ENCODE measurements at places on chromosomes 1 and 21.

GRCh38 chr1:46284058-46284457, 19.4 kb downstream of the LRRC41 start:
- peaks cover 59% of the 10 kb centered on the region for H3K36me3 ChIP-seq
- H3K27ac ChIP-seq = no peak overlapping the region
- no peaks in the 10 kb centered on the region for H3K27me3 ChIP-seq
- H3K4me1 ChIP-seq = peaks cover 7% of the 10 kb centered on the region
- no peak overlapping the region for H3K4me3 ChIP-seq
- no peak for DNase-seq

DNA sequence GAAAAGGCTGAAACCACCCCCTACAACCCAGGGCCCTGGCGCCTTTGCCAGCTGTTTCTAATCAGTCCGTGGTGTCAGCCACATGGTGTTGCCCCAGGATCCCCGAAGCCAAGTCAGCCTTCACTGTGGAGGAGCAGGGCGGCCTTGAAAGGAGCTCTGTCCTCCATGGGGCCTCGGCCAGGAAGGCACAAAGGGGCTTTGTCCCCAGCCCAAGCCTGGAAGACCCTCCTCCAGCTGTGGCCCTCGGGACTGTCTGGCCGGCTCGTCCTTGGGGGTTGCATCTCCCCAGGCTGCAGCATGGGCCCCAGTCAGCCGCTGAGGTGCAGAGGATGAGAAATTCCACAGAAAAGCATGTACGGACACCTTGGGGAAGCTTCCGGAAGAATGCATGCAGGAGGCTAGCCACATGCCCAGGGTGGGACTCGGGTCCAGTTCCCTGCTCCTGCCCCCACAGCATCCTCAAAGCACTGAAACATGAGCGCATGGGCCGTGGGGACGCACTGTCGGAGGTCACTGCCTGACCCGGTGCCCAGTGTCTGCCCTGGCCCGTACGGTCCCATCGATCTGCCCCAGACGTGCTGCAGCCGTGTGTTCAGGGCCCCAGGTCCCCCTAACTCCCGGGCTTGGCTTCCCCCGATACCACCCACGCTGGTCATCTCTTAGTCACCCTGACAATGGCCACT, 38.6 kb upstream of the POFUT2 start:
- H3K4me3 ChIP-seq = no peak overlapping the region
- H3K4me1 ChIP-seq = peaks cover 13% of the 10 kb centered on the region
- H3K27ac ChIP-seq = no peak overlapping the region

GRCh38 chr1:3676581-3677470, 24.5 kb downstream of the TP73 start:
- no peaks in the 10 kb centered on the region for H3K27me3 ChIP-seq
- H3K4me3 ChIP-seq = no peak overlapping the region
- H3K36me3 ChIP-seq = no peaks in the 10 kb centered on the region
- peak overlapping the region; percentile 24 for H3K27ac ChIP-seq
- peaks cover 17% of the 10 kb centered on the region for H3K4me1 ChIP-seq

- H3K27me3 ChIP-seq = no peaks in the 10 kb centered on the region
- no peak overlapping the region for H3K27ac ChIP-seq
- no peaks in the 10 kb centered on the region for H3K36me3 ChIP-seq
- no peak overlapping the region for H3K4me3 ChIP-seq
- DNase-seq = no peak
- peaks cover 14% of the 10 kb centered on the region for H3K4me1 ChIP-seq
Observed at GRCh38 chr1:233654658-233655280, 40.9 kb downstream of the KCNK1 start.

DNA sequence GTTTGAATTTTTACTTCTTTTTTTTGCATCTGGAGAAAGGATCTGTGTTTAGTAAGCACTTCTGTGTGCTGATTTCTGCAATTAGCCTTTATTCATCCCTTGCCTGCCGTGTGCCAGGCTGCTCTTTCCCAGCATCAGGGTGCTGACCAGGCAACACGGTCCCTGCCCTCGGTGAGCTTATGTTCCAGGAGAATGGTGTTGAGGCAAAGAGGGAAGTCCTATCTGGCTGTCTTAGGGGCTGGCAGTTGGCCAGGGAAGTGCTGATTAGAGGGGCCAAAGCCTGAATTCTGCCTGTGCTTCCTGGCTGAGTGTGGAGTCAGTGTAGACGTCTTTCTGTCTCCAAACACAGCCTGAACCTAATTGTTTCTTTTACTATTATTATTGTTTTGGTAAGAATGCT, 187.1 kb downstream of the CAMTA1 start:
- H3K27me3 ChIP-seq = no peaks in the 10 kb centered on the region
- H3K27ac ChIP-seq = no peak overlapping the region
- no peaks in the 10 kb centered on the region for H3K36me3 ChIP-seq
- no peaks in the 10 kb centered on the region for H3K4me1 ChIP-seq
- DNase-seq = no peak
- no peak overlapping the region for H3K4me3 ChIP-seq

GRCh38 chr1:116680752-116681151, 13.2 kb upstream of the IGSF3 start:
- H3K27me3 ChIP-seq = no peaks in the 10 kb centered on the region
- H3K4me1 ChIP-seq = peaks cover 6% of the 10 kb centered on the region
- H3K36me3 ChIP-seq = no peaks in the 10 kb centered on the region

- H3K27me3 ChIP-seq = no peaks in the 10 kb centered on the region
- peaks cover 8% of the 10 kb centered on the region for H3K4me1 ChIP-seq
- DNase-seq = no peak
- no peaks in the 10 kb centered on the region for H3K36me3 ChIP-seq
Observed at GRCh38 chr1:61259379-61260148, 177.2 kb downstream of the NFIA start.

GRCh38 chr1:159750621-159751020, 30.1 kb upstream of the DUSP23 start:
- no peak for DNase-seq
- H3K4me1 ChIP-seq = peaks cover 5% of the 10 kb centered on the region
- H3K27me3 ChIP-seq = no peaks in the 10 kb centered on the region
- no peaks in the 10 kb centered on the region for H3K36me3 ChIP-seq

DNA sequence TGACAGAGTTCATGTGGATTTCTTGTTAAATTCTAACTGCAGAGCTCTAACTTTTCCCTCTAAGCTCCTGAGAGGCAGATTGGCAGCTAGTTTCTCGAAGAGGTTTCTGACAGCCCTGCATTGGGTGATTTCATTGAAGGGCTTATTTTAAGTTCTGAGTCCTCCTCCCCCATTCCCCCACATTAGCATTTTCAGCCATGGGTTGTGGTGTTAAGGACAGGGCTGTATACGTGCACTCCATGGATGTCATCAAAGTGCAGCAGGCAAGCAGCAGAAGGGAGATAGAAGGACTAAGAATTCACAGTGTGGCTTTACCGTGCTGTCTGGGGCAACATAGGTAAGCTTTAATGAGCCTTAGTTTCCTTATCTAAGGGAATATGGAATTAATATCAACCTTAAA, 19.0 kb downstream of the CRYZ start:
- peaks cover 5% of the 10 kb centered on the region for H3K36me3 ChIP-seq
- no peaks in the 10 kb centered on the region for H3K27me3 ChIP-seq
- DNase-seq = no peak
- H3K4me3 ChIP-seq = no peak overlapping the region
- H3K4me1 ChIP-seq = no peaks in the 10 kb centered on the region
- no peak overlapping the region for H3K27ac ChIP-seq

DNA sequence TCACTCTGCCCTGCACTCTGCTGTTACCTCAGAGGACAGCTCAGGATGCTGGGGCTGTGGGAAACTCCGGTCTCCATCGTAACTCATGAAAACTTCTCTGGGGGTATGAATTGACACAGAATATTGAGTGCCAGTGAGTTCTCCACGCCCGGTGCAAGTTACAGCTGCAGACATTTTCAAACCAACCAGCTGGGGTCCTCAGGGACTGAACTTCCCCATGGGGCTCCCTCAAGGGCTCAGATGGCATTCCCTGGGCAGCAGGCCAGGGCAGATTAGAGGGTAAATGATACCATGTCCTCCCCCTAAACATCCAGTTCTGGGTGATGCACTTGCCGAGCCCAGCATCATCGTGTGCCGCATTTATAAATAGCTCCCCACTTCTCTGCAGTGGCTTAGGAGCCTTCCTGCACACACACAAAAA, 27.8 kb upstream of the CCSAP start:
- H3K36me3 ChIP-seq = no peaks in the 10 kb centered on the region
- no peak for DNase-seq
- no peak overlapping the region for H3K27ac ChIP-seq
- H3K4me3 ChIP-seq = no peak overlapping the region
- H3K4me1 ChIP-seq = peaks cover 7% of the 10 kb centered on the region
- H3K27me3 ChIP-seq = no peaks in the 10 kb centered on the region

DNA sequence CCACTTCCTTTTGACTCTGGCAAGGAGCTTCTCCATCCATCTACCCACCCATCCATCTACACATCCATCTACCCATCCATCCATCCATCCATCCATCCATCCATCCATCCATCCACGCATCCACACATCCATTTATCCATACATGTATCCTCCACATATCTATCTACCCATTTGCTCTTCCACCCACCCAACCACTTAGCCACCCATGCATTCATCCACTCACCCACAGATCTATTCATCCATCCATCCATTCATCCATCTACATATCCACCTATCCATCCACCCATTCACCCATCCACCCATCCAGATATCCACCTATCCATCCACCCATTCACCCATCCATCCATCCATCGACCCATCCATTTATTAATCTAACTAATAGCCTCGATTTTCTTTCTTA, 23.0 kb upstream of the KANK4 start:
- no peak overlapping the region for H3K27ac ChIP-seq
- no peaks in the 10 kb centered on the region for H3K4me1 ChIP-seq
- H3K36me3 ChIP-seq = no peaks in the 10 kb centered on the region
- no peaks in the 10 kb centered on the region for H3K27me3 ChIP-seq

DNA sequence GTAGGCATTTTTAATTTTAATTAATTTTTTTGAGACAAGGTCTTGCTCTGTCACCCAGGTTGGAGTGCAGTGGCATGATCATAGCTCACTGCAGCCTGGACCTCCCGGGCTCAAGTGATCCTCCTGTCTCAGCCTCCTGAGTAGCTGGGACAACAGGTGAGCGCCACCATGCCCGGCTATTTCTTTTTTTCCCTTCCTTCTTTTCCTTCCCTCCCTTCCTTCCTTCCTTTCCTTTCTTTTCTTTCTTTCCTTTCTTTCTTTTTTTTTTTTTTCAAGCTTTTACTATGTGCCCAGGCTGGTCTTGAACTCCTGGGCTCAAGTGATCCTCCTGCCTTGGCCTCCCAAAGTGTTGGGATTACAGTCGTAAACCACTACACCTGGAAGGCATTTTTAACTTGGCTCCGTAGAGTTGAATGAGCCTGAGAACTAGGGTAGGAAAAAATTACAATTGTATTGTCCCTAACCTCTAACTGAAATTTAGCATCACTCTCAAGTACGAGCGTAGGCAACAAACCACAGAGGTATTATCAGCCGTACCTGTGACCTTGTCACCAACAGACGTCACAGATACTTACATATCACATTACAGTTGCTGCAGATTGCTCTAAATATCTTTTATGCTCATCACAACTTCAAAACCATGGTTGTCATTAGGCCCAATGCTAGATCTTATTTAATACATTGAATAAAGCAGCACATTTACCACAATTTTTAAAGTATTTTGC, 8.0 kb downstream of the RUNX3 start:
- H3K27me3 ChIP-seq = peaks cover 27% of the 10 kb centered on the region
- no peak for DNase-seq
- no peaks in the 10 kb centered on the region for H3K36me3 ChIP-seq
- no peak overlapping the region for H3K27ac ChIP-seq

- no peaks in the 10 kb centered on the region for H3K4me1 ChIP-seq
- no peaks in the 10 kb centered on the region for H3K27me3 ChIP-seq
- no peak overlapping the region for H3K27ac ChIP-seq
- H3K4me3 ChIP-seq = no peak overlapping the region
Observed at GRCh38 chr1:222124602-222125001, 382.7 kb upstream of the DUSP10 start.

DNA sequence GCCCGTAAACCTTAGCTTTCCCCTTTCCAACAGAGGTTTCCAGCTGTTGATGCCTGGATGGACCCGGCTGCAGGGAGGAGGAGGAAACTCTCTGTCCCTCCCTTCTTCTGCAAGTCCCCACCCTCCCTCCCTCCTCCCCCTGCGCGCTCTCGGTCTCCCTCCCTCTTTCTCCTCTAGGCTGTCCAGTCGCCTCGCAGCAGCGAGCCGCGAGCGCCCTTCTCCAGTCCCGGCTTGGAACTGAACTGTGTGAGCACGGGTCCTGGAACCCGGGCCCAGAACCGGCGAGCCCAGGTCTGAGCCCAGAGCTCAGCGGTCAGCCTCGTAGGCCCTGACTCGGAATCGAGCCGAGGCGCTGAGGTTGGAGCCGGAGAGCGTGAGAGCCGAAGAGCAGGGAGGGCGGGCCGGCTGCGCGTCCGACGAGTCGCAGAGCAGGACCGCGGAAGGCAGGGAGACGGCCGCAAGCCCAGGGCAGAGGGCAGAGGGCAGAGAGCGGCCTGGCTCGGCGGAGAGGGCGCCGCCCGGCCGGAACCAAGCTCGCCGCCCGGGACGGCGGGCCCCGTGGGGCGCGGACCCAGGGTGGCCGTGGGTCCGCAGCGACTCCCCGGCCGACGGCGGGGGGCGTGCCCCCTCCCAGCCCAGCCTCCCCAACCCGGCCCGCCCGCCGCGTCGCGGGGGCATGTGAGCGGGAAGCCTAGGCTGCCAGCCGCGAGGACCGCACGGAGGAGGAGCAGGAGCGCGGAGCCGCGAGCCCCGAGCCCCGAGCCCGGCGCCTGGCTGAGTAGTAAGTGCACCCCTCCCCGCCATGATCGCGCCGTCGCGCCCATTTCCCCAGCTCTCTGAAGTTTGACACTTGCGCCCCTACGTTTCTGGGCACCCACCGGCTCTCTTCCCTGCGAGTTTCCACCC, at the start of gene SOX13:
TSS of gene SOX13 (plus strand) at position 185 of the 906 bp plus-strand sequence. CDS start 39,801 bp downstream, outside the sequence.
- H3K27ac ChIP-seq = peak within 1 kb of the TSS; percentile 59
- DNase-seq = peak; percentile 84

DNA sequence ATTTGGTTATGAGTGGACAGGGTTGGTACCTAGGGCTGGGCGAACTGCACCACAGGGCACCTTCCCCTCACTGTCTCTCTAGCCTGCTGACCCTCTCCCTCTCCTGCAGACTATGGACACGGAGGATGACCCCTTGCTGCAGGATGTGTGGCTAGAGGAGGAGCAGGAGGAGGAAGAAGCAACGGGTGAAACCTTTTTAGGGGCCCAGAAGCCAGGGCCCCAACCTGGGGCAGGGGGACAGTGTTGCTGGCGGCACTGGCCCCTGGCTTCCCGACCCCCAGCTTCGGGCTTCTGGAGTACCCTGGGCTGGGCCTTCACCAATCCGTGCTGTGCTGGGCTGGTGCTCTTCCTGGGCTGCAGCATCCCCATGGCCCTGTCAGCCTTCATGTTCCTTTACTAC, 21.9 kb downstream of the DISP3 start:
- H3K36me3 ChIP-seq = no peaks in the 10 kb centered on the region
- no peaks in the 10 kb centered on the region for H3K27me3 ChIP-seq
- H3K27ac ChIP-seq = no peak overlapping the region
- H3K4me3 ChIP-seq = no peak overlapping the region
- DNase-seq = no peak

DNA sequence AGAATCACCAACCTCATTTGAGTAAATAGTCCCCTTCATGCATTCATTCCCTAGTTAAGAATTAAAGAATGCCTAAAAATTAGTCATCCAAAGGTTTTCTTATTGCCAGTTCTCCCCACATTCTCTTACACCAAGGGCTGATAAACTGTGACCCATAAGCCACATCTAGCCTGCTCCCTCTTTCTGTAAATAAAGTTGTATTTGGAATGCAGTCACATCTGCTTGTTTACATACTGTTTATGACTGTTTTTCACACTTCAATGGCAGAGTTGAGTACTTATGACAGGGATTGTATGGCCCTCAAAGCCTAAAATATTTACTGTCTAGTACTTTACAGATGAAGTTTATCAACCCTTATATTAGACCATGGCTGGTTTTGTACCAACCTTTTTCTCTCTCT, 16.1 kb upstream of the DYRK1A start:
- H3K27me3 ChIP-seq = no peaks in the 10 kb centered on the region
- H3K4me3 ChIP-seq = no peak overlapping the region
- no peaks in the 10 kb centered on the region for H3K4me1 ChIP-seq
- H3K27ac ChIP-seq = peak overlapping the region; percentile 43
